DMS53 (cell line): ENCODE measurements at places on chromosomes 13 and 19.

- DNase-seq = no peak
These were observed 41.9 kb upstream of the SLC7A9 start for GRCh38 chr19:32911467-32911866.

DNA sequence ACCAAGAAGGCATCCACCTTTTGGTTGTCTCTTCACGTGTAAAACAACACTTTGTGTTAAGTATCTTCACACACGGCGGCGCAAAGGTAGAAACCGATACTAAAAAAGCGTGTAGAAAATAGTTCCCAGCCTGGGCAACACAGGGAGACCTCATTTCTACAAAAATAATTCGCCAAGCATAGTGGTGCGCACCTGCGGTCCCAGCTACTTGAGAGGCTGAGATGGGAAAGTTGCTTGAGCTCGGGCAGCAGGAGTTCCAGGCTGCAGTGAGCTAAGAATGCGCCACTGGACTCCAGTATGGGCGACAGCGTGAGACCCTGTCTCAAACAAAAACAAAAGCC, 573 bp upstream of the ERCC5 start:
- DNase-seq = no peak

- no peak for DNase-seq
These were observed 1407.7 kb downstream of the EFNB2 start for GRCh38 chr13:105127732-105128131.

GRCh38 chr19:55082020-55082851, 6.6 kb downstream of the EPS8L1 start:
- peak; percentile 30 for DNase-seq

- no peak for DNase-seq
These were observed 6.2 kb downstream of the FUT5 start for GRCh38 chr19:5864013-5864720.

GRCh38 chr13:51922771-51923480, 61.2 kb downstream of the CCDC70 start:
- DNase-seq = no peak

DNA sequence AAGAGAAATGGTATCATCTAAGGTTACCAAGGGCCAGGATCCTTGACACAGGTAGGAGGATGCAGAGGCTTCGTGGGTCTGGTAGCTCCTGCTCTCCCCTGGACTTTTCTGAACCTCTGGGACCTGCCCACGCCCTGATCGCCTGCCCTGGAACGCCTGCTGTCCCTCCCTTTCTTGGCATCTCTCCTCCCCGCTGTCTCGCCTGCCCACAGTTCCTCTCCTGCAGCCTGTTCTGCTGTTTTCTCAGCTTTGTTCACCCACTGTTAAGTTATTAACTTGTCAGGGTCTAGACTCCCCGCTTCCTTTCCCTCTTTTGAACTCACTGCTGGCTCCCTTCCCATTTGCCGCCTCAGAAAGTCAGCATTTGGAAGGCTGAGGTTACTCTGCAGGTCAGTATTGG, 19.8 kb downstream of the SERP2 start:
- DNase-seq = no peak

- DNase-seq = peak; percentile 84
These were observed at the start of gene TFDP1 for GRCh38 chr13:113584205-113584869. Gene TFDP1, plus strand, starts transcription at chr13:113584753. Its CDS starts 1,085 bp downstream, at chr13:113585838.

DNA sequence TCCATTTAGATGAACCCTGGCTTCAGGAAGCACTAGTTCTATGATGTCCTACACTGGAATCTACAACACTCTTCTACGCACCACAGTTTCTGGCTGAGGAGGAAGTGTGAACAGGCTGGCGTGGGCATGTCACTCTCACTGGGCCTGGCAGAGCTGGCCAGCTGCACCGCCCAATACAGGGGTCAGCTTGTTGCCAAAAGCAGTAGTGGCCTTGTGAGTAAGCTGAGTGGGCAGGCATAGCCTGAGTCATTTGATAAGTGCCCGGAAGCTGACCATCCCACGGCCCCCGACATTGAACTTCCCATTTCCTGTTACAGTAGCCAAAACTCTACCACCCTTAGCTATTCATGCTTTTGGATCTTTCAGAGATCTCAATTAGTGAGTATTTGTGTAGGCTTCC, 240.9 kb upstream of the SERP2 start:
- no peak for DNase-seq

GRCh38 chr19:3433313-3433712, 47.0 kb downstream of the SMIM24 start:
- no peak for DNase-seq

DNA sequence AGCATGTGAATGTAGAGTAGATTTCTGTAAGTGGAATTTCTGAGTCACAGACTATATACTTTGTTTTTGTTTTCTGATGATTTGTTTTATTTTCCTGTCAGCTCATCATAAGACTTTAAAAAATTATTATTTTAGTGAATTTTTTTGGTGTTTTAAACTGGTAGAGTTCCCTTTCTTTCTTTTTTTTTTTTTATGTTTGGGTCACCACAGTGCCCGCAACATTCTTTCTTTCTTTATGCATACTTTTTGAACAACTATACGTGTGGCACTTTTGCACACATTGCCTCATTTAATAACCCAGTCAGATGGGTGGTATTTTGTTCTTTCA, 46.0 kb downstream of the WDFY2 start:
- no peak for DNase-seq

DNA sequence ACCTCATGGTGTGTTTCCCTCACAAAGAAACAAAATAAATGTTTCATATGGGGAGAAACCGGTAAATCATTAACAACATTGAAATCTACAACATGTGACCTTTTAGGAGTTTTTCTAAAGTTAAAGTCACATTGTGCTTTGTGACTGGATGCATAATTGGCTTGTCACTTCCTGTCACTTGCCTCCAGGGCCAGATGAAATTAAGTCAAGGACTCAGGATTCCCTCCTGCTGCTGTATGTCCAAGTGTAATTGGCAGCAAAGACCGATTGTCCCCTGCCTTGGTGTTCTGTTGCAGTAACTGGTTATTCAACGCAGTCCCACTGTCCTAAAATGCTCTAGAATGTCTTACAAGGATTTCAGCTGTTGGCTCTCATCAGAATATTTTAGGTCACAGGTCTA, 448.2 kb downstream of the LIG4 start:
- DNase-seq = peak; percentile 53

- DNase-seq = no peak
These were observed 5.0 kb downstream of the PALM3 start for GRCh38 chr19:14056741-14057356.

- DNase-seq = peak; percentile 67
These were observed 935 bp downstream of the ARID3A start for GRCh38 chr19:926589-927350.

- no peak for DNase-seq
These were observed 24.7 kb upstream of the CD33 start for GRCh38 chr19:51200071-51200666.

GRCh38 chr13:114203536-114203935, 24.5 kb downstream of the CFAP97D2 start:
- DNase-seq = no peak
